Endothelial cell of umbilical vein (primary cell): ENCODE measurements at places on chromosomes 3 and 15. TPM values are rescaled to one million over a fixed set of nuclear protein-coding genes. Genes with fewer than 3 reads are reported as not detected.

DNA sequence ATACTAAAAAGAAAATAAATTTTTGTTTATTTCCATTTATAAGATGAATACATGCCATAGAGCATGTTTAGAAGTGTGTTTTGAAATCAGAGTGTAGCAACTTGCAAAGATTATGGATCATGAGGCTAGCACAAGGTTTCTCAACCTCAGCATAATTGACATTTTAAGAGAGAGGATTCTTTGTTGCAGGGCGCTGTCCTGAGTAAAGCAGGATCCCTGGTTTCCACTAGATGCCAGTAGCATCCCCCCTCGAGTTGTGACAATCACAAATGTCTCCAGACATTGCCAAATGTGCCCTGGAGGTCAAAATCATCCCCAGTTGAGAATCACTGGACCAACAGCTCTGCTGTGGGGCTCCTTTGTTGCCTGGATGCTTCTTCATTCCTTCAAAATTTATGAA lies 128.5 kb upstream of the RBMS3 start:
- H3K4me1 ChIP-seq = no peaks in the 10 kb centered on the region
- no peaks in the 10 kb centered on the region for H3K27me3 ChIP-seq
- H3K36me3 ChIP-seq = no peaks in the 10 kb centered on the region
- H3K4me3 ChIP-seq = no peak overlapping the region

- H3K4me3 ChIP-seq = no peak overlapping the region
- no peak for DNase-seq
- no peaks in the 10 kb centered on the region for H3K27me3 ChIP-seq
- H3K27ac ChIP-seq = no peak overlapping the region
- H3K4me1 ChIP-seq = no peaks in the 10 kb centered on the region
Observed at GRCh38 chr15:27619204-27619603, 479.9 kb downstream of the OCA2 start.

DNA sequence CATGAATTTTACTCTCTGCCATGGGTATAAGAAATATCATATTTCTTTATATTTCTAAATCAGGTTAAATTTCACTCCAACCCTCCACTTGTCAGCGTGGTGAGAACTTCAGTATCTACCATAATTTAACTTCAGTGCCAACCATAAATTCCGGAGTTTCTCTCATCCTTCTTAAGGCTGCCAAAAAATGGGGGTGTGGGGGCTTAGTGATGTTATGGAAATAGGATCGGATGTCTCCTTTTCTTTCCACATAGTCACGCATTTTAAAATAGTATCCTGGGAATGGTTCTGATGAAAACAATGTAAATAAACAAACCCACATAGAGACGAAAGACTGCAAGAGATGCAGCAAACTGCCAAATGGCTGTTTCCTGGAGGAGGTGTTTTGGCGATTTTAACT lies 12.9 kb upstream of the FAM3D start:
- no peaks in the 10 kb centered on the region for H3K4me1 ChIP-seq
- H3K27ac ChIP-seq = no peak overlapping the region
- no peaks in the 10 kb centered on the region for H3K27me3 ChIP-seq

DNA sequence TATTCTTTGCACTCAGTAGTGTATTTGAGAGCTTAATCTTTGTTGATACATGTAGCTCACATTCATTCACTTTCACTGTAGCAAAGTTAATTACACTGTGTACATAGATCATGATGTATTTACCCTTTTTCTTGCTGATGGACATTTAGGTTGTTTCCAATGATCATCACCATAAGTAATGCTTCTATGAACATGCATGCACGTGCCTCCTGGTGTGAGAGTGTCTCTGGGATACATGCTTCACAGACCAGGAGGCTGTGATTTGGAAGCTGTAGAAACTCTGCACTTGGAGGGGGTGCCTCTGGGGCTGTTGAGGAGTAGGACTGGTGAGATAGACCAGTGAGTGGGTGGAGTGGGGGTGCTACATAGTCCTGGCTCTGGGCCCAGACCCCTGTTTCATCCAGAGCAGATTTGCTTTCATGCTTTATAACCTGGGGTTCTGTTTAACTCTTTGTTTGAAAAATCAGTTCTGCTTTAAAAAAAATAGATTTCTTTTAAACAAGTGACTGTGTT lies 18.2 kb upstream of the SMAD3 start:
- no peak overlapping the region for H3K27ac ChIP-seq
- no peaks in the 10 kb centered on the region for H3K27me3 ChIP-seq
- H3K36me3 ChIP-seq = no peaks in the 10 kb centered on the region
- H3K4me3 ChIP-seq = no peak overlapping the region

DNA sequence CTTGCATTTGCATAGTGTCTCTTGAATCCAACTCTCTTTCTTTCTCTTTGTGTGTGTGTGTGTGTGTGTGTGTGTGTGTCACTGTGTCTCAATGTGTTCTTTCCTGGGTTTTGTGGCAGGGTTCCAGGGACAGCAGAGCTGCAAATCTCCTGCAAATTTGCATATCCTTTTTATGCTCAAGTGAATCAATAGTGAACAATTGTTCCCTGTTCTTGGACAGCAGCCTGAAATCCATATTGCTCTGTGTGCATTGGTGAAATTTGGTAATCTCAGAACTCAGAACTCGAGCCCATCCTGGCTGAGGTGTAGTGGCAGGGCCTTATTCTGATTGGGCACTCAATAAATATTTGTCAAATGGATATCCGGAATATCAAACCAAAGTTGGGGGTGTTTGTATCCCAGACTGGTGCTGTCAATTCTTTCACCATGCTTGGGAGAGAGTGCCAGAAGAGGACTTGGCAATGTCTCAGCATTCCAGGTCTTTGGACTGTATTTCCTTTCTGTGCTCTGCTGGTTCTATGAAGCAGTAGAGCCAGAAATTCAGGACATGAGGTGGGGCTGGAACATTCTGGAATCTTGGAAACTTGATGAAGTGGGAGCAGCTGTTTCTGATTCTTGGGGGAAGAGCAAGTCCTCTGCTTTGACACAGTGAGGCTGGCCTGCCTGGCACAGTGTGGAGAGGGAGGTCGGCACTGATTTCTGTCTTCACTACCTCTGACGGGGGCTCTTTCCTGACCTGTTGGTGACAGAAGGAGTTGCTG lies 380.6 kb upstream of the C2CD4B start:
- H3K4me3 ChIP-seq = no peak overlapping the region
- H3K4me1 ChIP-seq = no peaks in the 10 kb centered on the region

Gene TMEM39A
- total RNA-seq = 53.0 and 56.0 TPM in 2 replicates

Gene MORC1
- not detected in 2 replicates for total RNA-seq
